ENCODE measurements at places on chromosomes 6 and 20.

DNA sequence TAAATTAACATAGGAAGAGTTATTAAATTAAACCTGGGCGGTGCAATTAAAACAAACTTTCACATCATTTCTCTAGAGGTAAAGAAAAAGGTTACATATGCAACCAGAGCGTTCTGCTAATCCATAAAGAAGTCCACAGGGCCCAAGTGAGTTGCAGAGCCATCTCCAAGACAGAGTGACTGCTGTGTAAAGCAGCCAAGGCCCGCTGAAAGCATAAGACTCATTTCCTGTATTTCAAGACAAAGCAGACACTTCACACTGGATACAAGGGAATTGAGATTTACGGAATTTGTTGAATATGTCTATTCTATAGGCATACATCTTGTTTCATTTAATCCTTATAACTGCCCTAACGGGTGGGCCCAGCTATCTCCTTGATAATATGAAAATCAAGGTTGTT, 422.8 kb downstream of the CBLN4 start:
- DNase-seq: no peak

- DNase-seq: no peak
Measured at GRCh38 chr6:16544006-16544405, 217.3 kb downstream of the ATXN1 start.

DNA sequence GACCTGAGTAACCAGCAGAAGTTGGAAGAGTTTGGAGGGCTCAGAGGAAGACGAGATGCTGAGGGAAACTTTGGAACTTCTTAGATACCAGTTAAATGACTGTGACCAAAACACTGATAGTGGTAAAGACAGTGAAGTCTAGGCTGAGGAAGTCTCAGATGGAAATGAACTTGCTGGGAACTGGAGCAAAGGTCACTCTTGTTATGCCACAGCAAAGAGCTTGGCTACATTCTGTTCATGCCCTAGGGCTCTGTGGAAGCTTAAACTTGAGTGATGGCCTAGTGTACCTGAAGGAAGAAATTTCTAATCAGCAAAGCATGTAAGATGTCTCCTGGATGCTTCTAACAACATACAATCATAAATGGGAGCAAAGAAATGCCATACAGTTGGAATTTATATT, 24.7 kb downstream of the WDR27 start:
- DNase-seq: no peak

- no peak for DNase-seq
Measured at GRCh38 chr6:145865175-145865574, 50.6 kb upstream of the FBXO30 start.

DNA sequence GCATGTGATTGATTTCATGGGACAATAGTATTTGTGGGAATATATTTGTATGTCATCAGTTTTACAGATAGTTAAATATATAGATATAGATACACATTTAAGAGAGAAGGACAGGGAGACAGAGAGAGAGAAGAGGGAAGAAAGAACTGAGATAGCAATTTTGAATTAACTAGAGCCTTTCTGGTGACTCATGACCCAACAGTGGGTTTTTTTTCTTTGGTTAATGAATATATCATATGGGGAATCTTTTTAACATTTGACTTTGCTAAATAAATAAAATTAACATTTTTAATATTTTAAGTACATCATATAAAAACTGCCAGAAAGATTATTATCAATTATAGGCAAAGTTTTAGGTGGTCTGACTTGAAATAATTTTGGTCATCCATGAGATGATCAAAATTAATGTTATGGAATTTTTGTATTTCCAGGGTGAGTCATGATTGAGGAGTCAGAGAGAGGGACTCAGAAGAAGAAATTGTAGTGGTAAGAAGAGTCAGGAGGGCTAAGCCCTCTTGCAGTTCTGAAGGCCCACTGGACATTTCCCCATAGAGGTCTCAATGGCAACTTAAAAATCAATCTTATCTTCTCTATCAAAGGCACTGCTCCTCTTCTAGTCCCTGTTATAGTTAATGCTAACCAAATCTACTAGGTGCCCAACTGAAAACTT, 508.1 kb upstream of the MAP3K7 start:
- DNase-seq: no peak

GRCh38 chr20:7410150-7410549, 530.1 kb downstream of the HAO1 start:
- DNase-seq: no peak

GRCh38 chr20:45248609-45249008, 5.8 kb downstream of the SLPI start:
- no peak for DNase-seq

DNA sequence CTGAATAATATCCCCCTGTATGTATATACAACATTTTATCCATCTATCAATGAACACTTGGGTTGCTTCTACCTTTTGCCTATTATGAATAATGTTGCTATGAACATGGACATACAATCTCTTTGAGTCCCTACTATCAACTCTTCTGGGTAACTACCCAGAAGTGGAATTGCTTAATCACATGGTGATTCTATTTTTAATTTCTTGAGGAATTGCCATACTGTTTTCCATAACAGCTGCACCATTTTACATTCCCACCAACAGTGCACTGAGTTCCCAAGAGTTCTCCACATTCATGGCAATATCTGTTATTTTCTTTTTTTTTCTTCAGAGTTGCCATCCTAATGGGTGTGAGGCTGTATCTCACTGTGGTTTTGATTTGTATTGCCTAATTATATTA, 88.3 kb downstream of the ZHX3 start:
- DNase-seq: no peak

- no peak for DNase-seq
Measured at GRCh38 chr6:111605100-111605751, 452 bp downstream of the TRAF3IP2 start.

GRCh38 chr6:101266063-101266462, 127.4 kb upstream of the GRIK2 start:
- DNase-seq: no peak

DNA sequence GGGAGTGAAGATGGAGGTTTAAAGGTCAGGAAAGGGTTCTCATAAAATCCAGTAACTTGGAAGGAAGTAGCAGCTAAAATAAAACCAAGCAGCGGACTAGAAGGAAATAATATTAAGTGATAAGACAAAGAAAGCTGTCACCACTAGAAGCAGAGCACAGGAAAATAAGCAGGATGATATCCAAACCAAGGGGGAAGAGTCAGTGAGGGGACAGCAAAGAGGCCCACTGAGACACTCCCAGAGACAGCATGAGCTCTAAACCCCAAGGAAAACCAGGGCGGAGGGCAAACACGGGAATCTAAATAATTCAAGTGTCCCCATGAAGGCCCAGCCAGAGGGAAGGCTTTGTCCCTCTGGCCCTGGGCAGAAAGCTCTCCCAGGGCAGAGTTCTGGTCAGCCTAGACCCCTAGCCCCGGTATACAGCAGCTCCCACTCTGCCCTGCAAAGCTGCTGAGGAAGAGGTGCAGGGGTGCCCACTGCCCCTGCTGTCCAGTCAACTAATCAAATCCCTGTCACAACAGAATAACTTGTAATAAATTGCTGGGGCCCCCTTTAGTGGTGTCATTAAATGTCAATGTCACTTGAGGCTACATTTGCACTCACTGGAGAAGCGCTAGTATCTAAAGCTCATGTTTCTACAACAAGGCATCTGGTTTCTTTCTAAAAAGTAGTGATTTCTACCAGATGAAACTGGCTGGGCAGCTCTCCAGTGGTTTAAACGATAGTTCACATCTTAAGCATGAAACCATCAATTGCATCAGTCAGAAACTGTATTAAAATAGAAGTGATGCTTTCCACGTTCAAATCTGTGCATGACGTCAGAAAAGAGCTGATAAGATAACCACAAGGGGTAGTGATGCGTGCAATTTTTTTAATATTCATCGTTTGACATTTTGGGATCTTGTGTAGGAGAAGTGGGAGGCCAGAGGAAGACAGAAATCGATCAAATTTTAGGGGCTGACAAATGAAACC, 13.6 kb downstream of the PDE10A start:
- no peak for DNase-seq

DNA sequence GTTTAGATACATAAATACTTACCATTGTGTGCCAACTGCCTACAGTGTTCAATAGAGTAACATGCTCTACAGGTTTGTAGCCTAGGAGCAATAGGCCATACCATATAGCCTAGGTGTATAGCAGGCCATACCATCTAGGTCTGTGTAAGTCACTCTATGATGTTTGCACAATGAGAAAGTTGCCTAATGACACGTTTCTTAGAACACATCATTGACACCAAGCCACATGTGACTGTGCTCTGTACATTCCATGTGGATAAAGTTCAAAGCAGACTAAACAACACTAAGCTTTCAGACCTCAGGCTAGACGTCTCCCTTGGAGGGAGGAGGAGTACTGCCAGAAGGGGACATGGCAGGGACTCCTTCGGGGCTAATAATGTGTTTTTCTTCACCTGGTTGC, 93.6 kb downstream of the KIF16B start:
- DNase-seq: no peak

GRCh38 chr6:132872923-132873322, 58.6 kb downstream of the RPS12 start:
- DNase-seq: no peak
